ENCODE measurements at places on chromosomes 3 and 15. TPM values are rescaled to one million over a fixed set of nuclear protein-coding genes. Genes with fewer than 3 reads are reported as not detected.

The ECE2 gene
- total RNA-seq: not detected

The HIGD2B gene
- total RNA-seq: under 0.01 TPM

The BCHE gene
- total RNA-seq: 36.5 TPM

The ZIC1 gene
- not detected for total RNA-seq

The SYNPR gene
- not detected for total RNA-seq

The KNG1 gene
- total RNA-seq: not detected

The AHSG gene
- not detected for total RNA-seq

The RPL29 gene
- total RNA-seq: 760 TPM

The C3orf18 gene
- 0.87 TPM for total RNA-seq

The FMN1 gene
- total RNA-seq: under 0.01 TPM

The OGG1 gene
- 18.8 TPM for total RNA-seq

The CLDN18 gene
- total RNA-seq: not detected

The SPESP1 gene
- total RNA-seq: 0.87 TPM

The IL16 gene
- 1.5 TPM for total RNA-seq

The SCAPER gene
- 11.5 TPM for total RNA-seq

The ENTPD3 gene
- total RNA-seq: not detected

The ACKR2 gene
- total RNA-seq: 4.8 TPM

The CA12 gene
- 0.22 TPM for total RNA-seq

The PCSK6 gene
- 20.0 TPM for total RNA-seq

The GOLGA6L1 gene
- not detected for total RNA-seq

The GCNT3 gene
- total RNA-seq: not detected

The RTP3 gene
- not detected for total RNA-seq

The SETD5 gene
- 23.5 TPM for total RNA-seq

The AMT gene
- total RNA-seq: 0.22 TPM

The CISH gene
- total RNA-seq: 0.20 TPM

The XCR1 gene
- not detected for total RNA-seq

The POTEB2 gene
- total RNA-seq: not detected

The RBMS3 gene
- total RNA-seq: 24.2 TPM

The TMEM44 gene
- 48.6 TPM for total RNA-seq

The KCNAB1 gene
- total RNA-seq: 0.65 TPM

The LRRC31 gene
- not detected for total RNA-seq

The HRH1 gene
- 5.4 TPM for total RNA-seq

All from lung microvascular endothelial cell (primary cell).